Heart right ventricle (tissue), 16 donors: ENCODE measurements at places on chromosomes 5 and 9. TPM values are rescaled to one million over a fixed set of nuclear protein-coding genes. Genes with fewer than 3 reads are reported as not detected.

DNA sequence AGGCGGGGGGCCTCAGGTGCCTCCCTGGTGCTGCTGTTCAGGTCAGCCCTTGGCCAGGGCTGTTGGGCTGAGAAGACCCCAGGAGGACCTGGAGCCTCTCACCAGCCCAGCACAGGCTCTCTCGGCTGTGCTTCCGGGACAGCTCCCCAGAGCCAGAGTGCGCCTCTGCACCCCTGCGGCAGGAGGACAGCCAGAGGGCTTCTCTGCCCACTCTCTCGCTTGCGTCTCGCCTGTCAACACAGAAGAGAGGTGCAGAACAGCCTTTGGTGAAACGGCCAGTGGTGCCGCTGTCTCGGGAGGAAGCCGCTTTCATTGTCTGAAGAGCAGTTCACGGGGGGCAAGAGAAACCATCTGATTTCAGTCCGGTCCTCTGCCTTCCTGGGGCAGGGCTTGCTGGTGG is 3.8 kb upstream of the NACC2 start:
- no peaks in the 10 kb centered on the region for H3K36me3 ChIP-seq
- DNase-seq = no peak
- no peak overlapping the region for H3K4me3 ChIP-seq

DNA sequence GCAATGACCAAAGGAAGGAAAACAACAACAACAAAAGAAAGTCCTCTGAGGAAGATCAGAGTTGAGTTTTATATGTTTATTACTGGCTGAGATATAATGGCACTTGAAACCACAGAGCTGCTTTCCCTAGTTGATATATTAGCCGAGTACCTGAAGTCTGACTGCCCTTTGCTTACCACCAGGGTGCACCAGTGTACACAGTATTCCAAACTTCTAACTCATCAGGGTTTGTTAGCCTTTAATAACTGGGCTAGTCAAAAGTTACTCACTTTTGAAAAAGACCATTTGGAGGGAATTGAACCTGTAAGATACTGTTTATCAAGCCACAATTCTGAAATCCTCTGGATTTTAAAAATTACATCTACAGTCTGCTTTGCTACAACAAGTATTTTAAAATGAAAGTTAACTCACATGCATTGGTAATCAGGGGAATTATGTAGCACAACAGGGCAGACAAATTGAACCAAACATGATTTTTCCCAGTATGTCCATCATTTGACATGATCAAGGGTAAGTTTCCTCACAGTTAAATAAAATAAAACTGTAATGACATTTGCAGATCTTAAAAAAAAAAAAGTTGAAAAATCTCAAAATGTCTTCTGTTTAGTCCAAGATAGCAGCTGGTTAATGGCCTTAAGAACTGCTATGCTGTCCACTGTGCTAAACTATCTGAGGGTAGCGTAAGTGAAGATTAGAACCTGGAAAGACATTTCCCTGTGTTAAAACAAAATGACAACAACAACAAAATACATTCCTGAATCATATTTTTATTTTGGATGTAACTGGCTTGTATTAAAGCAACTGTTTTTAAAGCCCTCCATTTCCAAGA is 57.3 kb upstream of the C6 start:
- H3K36me3 ChIP-seq = no peaks in the 10 kb centered on the region
- H3K4me1 ChIP-seq = no peaks in the 10 kb centered on the region
- H3K4me3 ChIP-seq = no peak overlapping the region
- H3K27ac ChIP-seq = peak overlapping the region; percentile 32
- peak; percentile 71 for DNase-seq
- no peaks in the 10 kb centered on the region for H3K27me3 ChIP-seq

DNA sequence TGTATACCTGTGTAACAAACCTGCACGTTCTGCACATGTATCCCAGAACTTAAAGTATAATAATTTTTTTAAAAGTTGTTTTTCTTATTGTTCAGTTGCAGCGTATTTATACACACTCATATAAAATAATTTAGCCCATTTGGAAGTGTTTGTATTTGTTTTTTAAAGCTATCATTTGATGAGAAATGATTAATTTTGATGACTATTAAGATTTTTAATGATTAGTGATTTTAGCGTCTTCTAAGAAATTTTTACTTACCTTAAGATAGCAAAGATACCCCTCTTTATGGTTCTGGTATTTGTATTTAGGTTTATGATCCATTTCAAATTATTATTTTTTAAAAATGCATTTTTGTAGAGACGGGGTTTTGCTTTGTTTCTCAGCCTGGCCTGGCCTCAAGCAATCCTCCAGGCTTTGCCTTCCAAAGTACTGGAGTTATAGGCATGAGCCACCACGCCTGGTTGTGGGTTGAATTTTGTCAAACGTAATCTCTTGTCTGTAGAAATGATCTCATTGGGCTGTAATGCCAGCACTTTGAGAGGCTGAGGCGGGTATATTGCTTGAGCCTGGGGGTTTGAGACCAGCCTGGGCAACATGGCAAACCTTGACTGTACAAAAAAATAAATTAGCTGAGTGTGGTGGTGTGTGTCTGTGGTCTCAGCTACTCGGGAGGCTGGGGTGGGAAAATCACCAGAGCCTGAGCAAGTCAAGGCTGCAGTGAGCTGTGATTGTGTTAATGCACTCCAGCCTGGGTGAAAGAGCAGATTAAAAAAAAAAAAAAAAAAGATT is 26.9 kb downstream of the CSNK1G3 start:
- peaks cover 8% of the 10 kb centered on the region for H3K4me1 ChIP-seq
- DNase-seq = no peak
- H3K27ac ChIP-seq = no peak overlapping the region
- H3K27me3 ChIP-seq = no peaks in the 10 kb centered on the region
- H3K4me3 ChIP-seq = no peak overlapping the region

DNA sequence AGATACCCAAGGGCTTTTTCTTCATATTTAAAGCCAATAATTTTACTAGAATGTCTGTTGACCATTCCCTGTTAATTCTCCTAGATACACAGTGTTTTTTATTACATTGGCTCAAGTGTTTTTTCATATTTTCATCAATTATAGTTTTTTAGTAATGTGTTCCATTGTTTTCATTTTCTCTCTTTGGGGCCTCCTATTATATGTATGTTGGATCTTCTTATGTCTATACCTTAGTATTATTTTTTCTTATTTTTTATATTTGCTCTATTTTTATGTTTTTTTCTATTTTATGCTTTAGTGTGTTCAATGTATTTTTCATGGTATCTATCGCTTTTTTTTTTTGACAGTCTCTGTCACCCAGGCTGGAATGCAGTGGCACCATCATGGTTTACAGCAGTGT is 7.5 kb downstream of the KIAA1958 start:
- H3K4me3 ChIP-seq = no peak overlapping the region
- H3K4me1 ChIP-seq = peaks cover 19% of the 10 kb centered on the region
- no peak overlapping the region for H3K27ac ChIP-seq
- no peak for DNase-seq
- no peaks in the 10 kb centered on the region for H3K27me3 ChIP-seq

DNA sequence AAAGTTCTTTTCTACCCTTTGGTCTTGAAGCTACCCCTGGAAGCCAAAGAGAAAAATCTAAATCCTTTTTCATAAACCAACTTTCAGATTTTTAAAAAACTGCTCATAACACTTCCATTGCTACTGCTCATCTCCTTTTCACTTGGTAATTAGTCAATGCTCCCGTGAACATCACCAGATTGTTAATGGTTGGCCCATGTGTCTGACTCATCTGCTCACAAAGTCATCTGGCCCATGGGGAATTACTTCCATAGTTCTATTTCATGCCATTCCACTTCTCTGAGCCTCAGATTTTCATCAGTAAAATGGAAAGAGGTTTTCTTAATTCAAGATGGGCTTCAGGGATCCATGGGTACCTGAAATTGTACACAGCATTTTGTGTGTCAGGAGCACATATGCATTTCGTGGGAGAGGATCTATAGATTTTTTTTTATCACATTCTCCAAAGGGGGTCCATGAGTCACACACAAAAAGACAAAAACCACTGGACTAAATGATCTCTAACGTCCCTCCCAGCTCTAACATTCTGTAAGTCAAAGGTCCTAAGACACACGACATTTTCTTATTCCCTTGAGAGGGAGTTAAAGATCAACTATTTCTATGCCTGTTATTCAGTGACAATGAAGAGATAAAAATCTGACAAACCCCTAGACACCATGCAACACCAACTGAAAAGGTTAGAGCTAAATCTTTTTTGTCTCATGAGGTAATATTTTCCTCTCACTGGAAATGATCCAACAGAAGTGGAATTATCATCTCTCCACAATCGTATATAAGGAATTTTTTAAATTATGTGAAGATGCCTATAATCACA is 75.4 kb downstream of the TEX10 start:
- H3K36me3 ChIP-seq = peaks cover 4% of the 10 kb centered on the region
- no peaks in the 10 kb centered on the region for H3K4me1 ChIP-seq

- no peaks in the 10 kb centered on the region for H3K27me3 ChIP-seq
- H3K4me3 ChIP-seq = peak overlapping the region; percentile 91
- no peak for DNase-seq
- peaks cover 37% of the 10 kb centered on the region for H3K4me1 ChIP-seq
Measured at GRCh38 chr5:132776938-132777208, 166 bp downstream of the SEPTIN8 start.

- H3K4me3 ChIP-seq = no peak overlapping the region
- DNase-seq = no peak
- H3K27ac ChIP-seq = no peak overlapping the region
- H3K36me3 ChIP-seq = peaks cover 97% of the 10 kb centered on the region
Measured at GRCh38 chr5:133980652-133981051, 12.2 kb upstream of the C5orf15 start.

GRCh38 chr9:126474786-126475485 is 138.8 kb upstream of the LMX1B start:
- H3K36me3 ChIP-seq = peaks cover 6% of the 10 kb centered on the region
- no peak for DNase-seq
- H3K27ac ChIP-seq = no peak overlapping the region
- no peaks in the 10 kb centered on the region for H3K27me3 ChIP-seq
- H3K4me1 ChIP-seq = no peaks in the 10 kb centered on the region

- no peaks in the 10 kb centered on the region for H3K36me3 ChIP-seq
- no peaks in the 10 kb centered on the region for H3K4me1 ChIP-seq
- H3K4me3 ChIP-seq = no peak overlapping the region
- no peak overlapping the region for H3K27ac ChIP-seq
- no peak for DNase-seq
Measured at GRCh38 chr5:69152731-69153130, 14.2 kb upstream of the CCNB1 start.

DNA sequence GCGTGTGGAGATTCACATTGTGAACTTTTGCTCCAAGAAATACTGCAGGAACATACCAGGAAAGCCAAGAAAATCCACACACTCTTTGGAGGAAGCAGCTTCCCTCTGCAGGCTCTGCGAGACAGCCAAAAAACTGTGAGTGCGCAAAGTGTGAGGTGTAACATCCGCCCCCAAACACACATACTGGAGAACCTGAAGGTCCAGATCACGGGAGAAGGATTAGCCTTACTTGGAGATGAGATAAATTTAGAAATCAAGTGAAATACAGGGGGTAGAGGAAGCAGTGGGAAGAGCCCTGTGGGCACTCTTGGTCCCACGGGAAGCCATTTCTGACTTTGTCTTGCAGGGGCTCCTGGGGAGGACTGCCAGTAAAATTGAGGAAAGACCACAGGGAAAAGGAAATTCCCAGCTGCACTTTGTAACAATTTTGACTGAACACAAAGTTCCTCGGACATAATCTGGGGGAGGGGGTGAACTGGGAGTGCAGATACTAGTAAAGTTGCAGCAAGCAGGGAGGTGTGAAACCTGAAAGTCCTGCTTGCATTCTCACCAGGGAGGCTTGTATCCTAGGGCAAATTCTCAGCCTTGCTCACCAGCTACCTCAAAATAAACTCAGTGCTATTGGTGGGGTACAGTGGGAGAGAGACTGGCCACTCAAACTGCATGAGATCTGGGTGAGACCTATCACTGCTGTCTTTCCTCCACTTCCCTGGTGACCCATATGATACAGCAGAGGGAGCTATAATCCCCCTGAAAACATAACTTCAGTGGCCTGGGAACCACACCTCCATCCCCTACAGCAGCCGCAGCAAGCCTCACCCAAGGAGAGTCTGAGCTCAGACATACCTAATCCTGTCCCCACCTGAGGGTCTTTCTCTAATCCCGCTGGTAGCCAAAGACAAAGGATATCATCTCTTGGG is 109.1 kb downstream of the ALDH1A1 start:
- H3K27ac ChIP-seq = no peak overlapping the region
- no peak for DNase-seq
- no peak overlapping the region for H3K4me3 ChIP-seq
- no peaks in the 10 kb centered on the region for H3K4me1 ChIP-seq

DNA sequence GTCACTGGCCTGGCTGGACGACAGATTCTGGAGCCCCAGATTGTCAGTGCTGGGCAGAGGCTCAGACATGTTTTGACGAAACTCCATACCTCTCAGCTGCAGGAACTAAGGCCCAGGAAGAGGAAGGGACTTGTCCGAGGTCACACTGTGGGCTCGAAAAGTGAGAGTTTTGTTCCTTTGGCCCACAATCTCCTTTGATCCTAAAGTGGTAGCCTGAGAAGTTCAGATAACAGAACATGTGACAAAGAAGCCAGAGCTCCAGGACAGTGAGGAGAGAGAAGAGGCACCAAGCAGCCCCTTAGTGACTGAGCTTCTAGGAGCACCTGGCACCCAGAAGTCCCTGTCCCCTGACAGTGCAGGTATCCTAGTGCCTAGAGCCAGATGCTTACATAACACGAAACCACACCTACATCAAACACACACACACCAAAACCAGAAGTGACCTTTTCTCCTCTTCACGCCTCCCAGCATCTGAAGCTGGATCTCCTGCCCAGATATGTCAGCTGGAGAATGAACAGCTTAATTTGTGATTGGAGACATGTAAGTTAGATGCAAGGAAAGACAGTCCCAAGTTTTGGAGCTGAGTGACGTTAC is 88.9 kb downstream of the ADRB2 start:
- H3K27me3 ChIP-seq = no peaks in the 10 kb centered on the region
- H3K27ac ChIP-seq = no peak overlapping the region
- DNase-seq = no peak
- no peak overlapping the region for H3K4me3 ChIP-seq
- no peaks in the 10 kb centered on the region for H3K36me3 ChIP-seq
- peaks cover 23% of the 10 kb centered on the region for H3K4me1 ChIP-seq

The PPP1R26 gene
- total RNA-seq = 17.8 TPM

The TTC16 gene
- total RNA-seq = 0.38 TPM

The HTR1A gene
- total RNA-seq = not detected
